ENCODE measurements at places on chromosomes 13 and 19.

- no peak for DNase-seq
Measured at GRCh38 chr13:46392967-46393366, 5.9 kb upstream of the RUBCNL start.

- DNase-seq = no peak
Measured at GRCh38 chr19:1475751-1476437, 3.1 kb downstream of the C19orf25 start.

DNA sequence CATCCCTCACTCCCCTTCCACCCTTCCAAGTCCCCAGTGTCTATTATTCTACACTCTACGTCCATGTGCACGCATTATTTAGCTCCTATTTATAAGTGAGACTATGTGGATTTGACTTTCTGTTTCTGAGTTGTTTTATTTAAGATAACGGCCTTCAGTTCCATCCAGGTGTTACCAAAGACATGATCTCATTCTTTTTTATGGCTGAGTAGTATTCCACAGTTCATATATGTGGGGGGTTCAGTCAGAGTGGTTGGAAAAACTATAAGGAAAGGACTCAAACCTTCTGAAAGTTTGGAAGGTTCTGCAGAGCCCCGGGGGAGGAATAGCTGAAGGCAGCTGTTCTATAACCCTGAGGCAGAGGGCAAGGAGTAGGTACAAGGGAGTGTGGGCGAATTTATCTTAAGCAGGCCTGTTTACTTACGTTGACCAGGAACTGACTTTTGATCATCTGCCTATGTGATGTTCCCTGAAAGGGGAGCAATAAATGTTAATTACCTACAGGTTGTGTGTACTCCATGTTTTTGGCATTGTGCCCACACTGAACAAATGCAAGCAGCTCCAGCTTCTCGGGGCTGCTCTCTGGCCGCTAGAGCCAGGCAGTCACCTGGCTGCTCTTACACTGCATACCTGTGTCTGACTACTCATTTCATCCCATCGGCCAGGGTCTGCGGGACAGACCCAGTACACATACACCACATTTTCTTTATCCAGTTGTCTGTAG, 13.5 kb upstream of the ADGRE1 start:
- no peak for DNase-seq

- DNase-seq = no peak
Measured at GRCh38 chr19:435056-435706, 25.7 kb downstream of the SHC2 start.

GRCh38 chr19:13051557-13052165, 51.0 kb downstream of the LYL1 start:
- no peak for DNase-seq

- DNase-seq = no peak
Measured at GRCh38 chr13:32093006-32093405, 61.4 kb downstream of the FRY start.

DNA sequence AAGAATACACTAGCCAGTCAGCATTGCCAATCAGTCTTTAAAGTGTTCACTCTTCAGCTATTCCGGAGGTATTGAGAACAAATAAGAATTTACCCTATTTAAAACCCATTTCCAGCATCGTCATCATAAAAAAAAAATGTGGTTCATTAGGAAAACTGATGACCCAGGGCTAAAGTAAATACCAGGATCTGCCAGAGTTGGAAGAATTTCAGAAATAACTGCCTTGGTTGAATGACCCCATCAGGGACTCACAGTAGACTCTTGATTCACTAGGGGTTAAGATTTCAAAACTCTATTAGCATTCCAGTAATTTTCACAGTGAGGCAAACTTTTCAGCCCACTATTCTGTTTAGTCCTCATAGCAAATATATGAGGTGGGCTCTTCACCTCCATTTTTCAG, 377.0 kb downstream of the ITGBL1 start:
- no peak for DNase-seq

- no peak for DNase-seq
Measured at GRCh38 chr19:44202470-44202869, 9.9 kb upstream of the ZNF227 start.

- no peak for DNase-seq
Measured at GRCh38 chr13:93955904-93956303, 523.6 kb downstream of the DCT start.

DNA sequence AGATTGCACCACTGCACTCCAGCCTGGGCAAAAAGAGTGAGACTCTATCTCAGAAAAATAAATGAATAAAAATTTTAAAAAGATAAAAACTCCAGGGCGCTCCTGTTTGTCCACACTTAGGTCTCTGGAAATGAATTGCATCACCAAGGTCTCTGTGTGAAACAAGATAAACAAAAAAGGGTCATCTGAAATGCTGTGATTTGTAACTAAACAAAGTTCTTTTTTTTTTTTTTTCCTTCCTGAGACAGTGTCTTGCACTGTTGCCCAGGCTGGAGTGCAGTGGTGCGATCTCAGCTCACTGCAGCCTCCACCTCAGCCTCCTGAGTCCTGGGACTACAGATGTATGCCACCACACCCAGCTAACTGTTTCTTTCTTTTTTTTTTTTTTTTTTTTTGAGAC, 11.5 kb downstream of the FZR1 start:
- DNase-seq = no peak

- no peak for DNase-seq
Measured at GRCh38 chr13:43389983-43390382, 366.6 kb downstream of the DNAJC15 start.

DNA sequence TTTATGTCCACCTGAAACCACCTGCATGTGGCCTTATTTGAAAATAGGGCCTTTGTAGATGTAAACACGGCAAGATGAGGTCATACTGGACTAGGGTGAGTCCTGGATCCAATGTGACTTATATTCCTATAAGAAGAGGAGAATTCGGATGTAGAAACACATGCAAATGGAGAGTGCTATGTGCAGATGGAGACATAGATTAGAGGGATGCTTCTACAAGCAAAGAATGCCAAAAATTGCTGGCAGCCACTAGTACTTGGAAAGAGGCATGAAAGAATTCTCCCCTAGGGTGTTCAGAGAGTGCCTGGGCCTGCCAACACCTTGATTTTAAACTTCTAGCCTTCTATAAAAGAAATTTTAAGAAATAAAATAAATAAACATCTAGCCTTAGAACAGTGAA, 226.1 kb downstream of the RFC3 start:
- no peak for DNase-seq

DNA sequence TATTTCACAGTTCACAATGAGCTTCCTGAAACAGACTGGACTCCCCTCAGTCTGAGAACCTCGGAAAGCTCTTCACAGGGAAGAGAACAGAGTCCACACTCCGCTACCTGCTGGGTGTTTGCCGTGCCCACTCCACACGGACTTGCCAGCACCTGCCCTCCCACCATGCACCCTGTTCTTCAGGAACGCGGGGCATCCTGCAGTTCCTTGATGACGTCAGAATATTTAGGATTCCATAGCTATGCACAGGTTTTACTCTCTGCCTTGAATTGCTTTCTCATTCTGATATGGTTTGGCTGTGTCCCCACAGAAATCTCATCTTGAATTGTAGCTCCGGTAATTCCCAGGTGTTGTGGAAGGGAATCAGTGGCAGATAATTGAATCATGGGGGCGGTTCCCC, 74.4 kb upstream of the FARP1 start:
- DNase-seq = no peak

DNA sequence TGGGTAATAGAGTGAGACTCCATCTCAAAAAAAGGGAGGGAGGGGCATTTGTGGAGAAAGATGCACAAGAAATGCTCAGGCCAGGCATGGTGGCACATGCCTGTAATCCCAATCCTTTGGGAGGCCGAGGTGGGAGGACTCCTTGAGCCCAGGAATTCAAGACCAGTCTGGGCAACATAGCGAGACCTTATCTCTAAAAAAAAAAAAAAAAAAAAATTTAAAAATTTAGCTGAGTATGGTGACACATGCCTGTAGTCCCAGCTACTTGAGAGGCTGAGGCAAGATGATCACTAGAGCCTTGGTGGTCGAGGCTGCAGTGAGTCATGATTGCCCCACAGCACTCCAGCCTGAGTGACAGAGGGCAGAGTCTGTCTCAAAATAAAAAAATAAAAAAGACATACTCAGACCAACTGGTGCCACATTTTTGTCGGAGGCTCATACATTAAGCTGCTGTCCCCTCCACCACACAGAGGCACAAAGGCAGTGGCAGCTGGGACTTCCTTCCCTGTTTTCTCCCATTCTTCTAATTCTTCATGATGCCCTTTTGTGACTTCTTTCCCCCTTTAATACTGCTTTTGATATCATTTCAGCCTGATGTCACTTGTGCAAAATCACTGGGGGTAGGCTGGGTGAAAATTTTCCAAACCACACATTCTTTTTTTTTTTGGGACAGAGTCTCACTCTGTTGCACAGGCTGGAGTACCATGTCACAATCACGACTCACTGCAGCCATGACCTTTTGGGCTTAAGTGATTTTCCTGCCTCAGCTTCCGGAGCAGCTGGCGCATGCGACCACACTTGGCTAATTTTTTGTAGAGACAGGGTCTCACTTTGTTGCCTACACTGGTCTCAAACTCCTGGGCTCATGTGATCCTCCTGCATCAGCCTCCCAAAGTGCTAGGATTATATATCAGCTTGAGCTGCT, 26.8 kb upstream of the CXCL17 start:
- DNase-seq = no peak

- DNase-seq = no peak
Measured at GRCh38 chr19:41586064-41586463, 10.1 kb downstream of the CEACAM21 start.

GRCh38 chr19:7833225-7834099, 3.4 kb downstream of the EVI5L start:
- DNase-seq = no peak

DNA sequence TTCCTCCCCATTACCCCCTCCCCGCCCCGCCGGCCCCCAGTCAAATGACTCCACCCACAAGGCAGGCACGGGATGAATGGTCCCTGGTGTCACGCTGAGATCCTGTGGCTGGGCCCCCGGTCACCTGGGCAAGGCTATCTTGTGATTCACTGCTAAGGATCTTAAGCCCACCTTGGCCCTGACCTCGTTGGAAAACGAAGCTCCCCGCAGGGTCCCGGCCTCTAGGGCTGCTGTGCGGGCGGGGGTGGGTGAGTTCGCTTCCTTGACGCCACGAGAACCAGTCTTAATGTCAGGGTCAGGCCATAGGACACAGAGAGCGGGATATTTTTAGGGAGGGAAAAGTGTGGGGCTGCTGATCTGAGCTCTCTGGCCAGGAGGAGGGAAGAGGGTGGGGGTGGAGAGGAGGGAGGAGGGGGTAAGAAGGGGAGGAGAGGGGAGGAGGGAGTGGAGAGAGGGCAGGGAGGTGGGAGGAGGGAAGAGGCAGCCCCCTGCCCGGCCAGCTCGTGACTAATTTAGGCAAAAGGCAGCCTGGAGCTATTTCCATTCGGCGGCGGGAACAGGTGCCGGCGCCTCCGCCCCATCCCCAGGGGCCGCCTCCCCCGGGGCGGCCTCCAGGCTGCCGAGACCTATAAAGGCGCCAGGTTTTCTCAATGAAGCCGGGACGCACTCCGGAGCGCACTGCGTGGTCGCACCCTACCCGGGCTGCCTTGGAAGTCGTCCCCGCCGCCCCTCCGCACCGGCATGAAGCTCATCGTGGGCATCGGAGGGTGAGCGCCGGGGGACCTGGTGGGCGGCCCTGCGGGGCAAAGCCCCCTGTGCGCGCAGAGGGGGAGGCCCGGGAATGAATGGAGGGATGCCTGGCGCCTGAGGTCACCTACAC, at the start of gene NMRK2:
NMRK2 (plus strand) TSS at position 139 of the 880 bp plus-strand sequence; CDS start at position 742, 603 bp downstream.
- DNase-seq = no peak

GRCh38 chr19:532561-533363, 1.2 kb downstream of the CDC34 start:
- DNase-seq = no peak

GRCh38 chr19:4357095-4357797, 13.9 kb downstream of the MPND start:
- no peak for DNase-seq

- no peak for DNase-seq
Measured at GRCh38 chr13:36450534-36450933, 18.2 kb downstream of the CCNA1 start.

DNA sequence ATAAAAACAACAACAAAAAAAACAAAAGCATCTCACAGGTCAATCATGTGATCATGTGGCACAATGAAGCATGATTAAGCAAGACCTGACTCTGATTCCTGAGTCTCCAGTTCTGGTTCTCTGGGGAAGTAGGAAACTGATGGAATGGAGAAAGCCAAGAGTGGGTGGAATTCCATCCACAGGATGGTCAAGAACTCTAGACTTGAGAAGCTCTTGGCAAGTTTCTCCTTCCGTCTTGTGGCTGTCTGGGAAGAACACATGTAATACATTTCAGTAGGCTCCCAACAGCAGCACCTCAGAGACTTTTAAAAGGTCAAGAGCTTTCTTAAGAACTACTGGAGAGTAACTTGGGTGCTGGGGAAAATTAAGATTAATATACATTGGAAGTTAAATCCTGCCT, 78.6 kb upstream of the TSHZ3 start:
- DNase-seq = no peak

- no peak for DNase-seq
Measured at GRCh38 chr13:48436661-48437288, 23.9 kb upstream of the LPAR6 start.

DNA sequence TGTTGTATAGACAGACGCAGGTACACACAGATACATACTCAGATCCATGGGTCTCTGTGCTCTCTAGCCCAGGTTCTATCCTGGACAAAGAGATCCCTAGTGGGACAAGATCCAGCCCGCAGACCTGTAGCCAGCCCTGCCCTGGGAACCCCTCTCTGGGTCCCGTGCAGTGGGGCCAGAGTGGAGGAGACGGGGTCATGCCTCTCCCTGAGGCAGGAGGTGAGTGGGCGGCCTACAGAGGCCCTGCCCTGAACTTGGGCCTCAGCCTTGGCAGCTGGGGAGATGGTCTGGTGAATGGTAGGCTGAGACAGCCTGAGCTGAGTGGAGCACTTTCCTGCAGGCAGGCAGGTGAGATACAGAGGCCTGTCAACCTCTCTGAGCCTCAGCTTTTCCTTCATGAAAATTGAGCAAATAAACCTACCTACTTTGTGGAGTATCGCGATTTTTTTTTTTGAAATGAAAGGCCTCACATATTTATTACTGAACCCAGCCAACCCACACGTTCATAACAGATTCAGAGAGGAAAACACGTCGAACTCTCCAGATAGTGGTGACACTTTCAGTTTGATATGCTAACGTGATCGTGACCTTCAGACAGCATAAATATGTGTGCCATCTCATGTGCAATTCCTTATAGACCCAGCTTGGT, 3.4 kb upstream of the JUND start:
- DNase-seq = peak; percentile 82

DNA sequence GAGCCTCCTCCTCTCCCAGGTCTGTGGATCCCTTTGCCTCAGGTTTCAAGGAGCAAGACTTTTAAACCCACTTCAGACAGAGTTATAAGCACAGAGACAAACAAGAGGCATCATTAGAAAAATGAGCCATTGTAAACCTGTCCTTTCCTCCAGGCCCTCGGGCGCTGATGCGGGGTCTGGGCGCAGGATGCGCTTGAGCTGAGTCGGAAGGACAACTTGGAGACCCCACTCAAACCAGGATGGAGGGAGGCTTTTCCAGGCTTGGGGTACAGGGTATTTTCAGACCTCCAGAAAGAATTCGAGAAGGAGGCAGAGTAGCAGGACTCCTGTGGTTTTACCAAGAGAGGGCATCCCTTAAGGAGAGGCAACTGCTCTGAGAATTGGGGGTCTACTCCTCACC, 155.6 kb downstream of the NUFIP1 start:
- no peak for DNase-seq
